ENCODE measurements at places on chromosomes 16 and 17.

DNA sequence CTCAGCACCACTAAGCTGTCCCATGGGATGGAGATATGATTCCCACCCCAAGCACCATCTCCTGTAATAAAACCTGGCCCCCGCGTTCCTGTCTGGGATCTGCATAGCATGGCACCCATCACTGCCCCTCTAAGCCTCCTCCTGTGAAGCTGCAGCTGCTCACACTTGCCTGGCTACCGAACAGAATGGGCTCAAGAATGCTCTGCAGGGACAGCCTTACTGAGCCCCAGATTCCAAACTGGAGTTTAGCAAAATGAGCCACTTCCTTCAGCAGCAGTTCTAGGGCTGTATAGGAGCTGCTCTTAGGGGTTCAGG is 256.1 kb downstream of the CPPED1 start:
- DNase-seq, result no peak

DNA sequence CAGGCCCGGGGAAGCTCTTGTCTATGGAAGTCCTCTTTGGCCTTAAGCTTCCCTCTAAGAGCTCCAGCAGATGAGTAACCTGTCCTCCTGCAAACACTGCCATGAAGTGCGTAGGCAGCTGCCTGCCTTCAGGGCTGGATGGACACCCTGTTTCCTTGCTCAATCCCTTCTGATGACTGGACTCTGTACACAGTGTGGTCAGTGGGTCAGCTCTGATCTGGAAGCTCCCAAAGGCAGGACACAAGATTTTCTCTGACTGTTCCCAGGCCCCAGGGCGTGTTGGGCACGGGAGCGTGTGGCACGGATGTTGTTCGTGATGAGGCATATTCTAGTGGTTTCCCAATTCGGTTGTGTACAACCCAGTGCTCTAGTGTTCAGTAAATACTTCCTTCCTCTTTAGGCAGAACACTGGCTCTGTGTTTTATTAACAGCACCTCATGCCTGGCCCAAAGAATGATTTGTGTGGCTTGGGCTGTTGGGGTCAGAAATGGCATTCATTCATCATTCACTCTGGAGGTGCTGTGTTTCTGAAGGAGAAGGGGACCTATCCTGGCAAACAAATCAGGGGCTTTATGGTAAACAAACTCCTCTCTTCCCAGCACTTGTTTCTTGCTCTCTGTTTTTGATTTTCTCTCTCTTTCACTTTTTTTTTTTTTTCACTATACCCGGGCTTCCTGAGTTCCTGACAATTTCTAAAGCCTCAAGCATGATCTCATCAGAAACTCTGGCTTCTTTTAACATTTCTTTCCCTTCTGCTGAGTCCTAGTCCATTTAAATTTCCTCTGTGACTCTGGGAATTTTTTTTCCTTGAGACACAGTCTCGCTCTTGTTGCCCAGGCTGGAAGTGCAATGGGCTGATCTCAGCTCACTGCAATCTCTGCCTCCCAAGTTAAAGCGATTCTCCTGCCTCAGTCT is 12.0 kb upstream of the RNF157 start:
- DNase-seq, result no peak

DNA sequence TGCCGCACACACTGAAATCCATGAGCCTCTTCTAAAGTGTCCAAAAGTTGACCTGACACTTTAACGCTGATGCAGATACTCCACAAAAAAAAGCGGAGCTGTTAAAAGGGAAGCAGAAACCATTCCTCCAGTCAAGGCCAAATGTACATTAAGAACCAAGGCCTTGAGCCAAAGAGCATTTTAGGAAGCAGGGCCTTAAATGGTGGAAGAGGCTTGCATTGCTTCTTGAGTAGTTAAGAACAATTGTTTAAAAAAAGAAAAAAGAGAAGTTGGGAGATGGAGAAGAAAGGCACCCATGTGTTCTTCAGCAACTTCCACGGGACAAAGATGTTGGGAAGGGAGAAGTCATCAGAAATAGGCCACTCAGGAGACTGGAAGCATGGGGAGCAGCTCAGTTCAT is 6.3 kb downstream of the ZFHX3 start:
- DNase-seq, result no peak

DNA sequence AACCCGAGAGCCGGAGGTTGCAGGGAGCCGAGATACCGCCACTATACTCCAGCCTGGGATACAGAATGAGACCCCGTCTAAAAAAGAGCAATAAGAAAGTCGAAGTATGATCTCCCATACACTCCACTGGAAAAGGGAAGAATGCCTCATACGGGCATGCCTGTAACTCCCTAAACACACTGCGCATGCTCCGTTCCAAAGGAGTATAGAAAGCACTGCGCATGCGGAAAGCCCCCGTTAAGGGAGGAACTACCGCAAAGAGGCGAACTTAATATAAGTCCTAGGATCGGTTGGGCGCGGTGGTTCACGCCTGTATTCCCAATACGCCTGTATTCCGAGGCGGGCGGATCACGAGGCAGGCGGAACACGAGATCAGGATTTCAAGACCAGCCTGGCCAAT is 313.1 kb upstream of the ERCC4 start:
- DNase-seq, result no peak

GRCh38 chr17:62109924-62110323 is 44.8 kb upstream of the MED13 start:
- no peak for DNase-seq

GRCh38 chr16:89172528-89173173 is 1.1 kb downstream of the CDH15 start:
- no peak for DNase-seq

DNA sequence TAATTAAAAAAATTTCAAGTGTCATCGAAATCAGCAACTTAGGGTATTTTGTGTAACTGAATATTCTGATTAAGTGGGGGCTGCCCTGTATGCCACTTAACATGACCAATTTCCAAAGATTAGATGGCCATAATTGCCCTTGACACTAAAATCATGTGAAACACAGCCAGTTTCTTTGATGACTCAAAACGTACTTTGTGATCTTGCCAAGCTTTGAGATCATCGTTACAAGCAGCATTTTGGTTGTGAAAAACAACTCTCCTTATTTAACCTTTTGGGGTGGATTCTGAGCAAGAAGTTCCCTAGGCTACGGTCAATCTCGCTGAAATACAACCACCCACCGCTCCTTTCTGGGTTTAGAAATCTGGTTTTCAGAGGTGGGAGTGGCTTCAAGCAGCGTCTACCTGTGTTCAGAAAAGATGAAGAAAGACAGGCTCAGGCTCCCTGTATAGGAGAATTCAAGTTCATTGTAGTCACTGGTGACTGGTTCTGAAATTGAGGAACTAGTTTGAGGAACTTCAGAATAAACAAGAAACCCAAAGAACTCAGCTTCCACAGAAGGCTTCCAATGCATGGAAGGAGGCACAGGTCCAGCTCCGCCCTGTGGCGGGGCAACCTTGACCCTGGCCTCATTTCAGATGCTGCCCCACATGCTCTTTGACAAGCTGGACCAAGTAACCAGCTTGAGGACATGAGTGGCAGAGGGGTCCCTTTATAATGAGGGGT is 9.4 kb downstream of the MAP3K14 start:
- DNase-seq, result no peak

DNA sequence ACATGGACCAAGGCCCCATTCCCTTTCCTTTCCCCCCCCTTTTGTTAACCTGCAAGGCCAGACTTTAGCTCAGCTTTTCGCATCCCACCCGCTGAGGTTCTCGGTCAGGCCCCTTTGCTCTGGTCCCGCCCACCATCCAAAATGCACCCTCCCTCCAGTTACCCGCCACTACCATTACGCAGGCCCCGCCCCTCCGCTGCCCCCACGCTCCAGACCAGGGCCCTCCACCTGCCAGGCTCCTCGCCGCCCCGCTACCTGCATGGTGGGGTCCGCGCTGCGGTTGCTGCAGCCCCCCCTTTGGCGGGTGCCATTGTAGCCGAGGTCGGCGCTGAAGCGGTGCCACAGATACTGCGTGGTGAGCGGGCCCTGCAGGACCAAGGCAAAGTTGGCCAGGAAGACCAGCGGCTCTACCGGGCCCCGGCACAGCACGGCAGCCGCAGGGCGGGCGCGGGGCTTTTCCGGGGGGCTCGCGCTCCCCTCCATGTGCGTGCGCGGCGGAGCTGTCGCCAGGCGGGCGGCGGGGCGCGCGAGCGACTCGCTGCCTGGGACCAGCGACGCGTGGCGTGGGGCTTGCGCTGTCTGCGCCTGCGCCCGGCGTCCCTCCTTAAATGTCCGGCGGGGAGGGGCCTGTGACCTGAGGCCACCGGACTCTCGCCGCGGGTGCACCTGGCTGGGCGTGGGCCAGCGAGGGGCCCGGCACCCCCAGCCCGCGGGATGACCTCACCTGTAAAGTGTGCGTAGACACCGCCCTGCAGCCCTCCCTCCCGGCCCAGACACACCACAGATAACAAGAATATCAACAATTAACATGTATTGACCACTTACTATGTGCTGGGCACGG is at the start of gene SLC46A1:
Gene SLC46A1 (minus strand): TSS at position 581 of the 841 bp plus-strand sequence. CDS start 98 bp downstream, at position 483.
- DNase-seq, result no peak

GRCh38 chr17:39973496-39973895 is 7.1 kb upstream of the PSMD3 start:
- no peak for DNase-seq

GRCh38 chr17:58060596-58061191 is 22.5 kb upstream of the DYNLL2 start:
- DNase-seq, result no peak

Data from fibroblast of skin of left quadriceps (primary cell).